ENCODE measurements at places on chromosomes 4 and X. TPM values are rescaled to one million over a fixed set of nuclear protein-coding genes. Genes with fewer than 3 reads are reported as not detected.

Gene C4orf50
- under 0.01 TPM for total RNA-seq

Gene NUP62CL
- 0.23 TPM for total RNA-seq

DNA sequence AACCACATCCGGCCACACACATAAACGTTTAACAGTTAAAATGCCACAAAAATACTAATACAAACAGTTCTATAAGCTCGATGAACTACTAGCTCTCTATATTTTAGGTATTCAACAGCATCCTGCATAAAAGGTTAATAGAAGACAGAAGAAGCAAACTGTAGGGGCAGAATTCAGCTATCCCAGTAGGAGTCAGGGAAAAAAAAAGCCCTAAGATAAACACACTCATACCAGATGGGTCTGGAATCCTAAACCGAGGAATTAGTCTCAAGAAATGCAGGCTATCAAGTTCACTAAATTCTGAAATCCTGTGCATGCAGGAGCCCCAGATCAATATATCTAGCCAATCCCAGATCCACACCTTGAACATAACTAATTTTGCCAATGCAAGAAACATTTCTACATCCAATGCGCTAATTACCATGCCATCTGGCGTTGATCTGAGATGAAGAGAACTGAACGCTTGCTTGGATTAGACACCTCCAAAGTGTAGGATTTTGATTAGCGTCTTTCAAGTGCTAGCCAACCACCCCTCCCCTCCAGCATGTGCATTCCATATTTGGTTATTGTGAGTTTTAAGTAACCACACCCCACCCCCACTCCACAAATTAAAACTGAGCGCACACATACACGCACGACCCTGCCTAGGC lies 512.2 kb upstream of the INTU start:
- no peak for DNase-seq

Gene SPATA18
- total RNA-seq = 4.3 TPM

DNA sequence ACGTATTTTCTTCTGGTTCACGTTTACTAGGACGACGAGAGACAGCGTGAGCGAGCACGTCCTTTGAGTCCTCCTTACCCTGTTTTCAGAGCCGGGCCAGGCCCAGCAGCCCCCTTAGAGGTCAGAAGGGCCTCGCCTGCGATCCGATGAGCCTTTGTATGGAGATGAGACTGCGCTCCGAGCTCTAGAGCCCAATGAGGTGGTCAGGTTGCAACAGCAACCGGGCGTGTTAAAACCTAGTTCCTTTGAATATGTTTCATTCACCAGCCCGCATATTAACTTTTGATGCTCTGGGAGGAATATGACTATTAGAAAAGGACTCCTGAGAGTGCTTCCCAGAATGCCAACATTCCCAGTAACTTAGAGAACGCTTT lies 55.6 kb upstream of the TADA2B start:
- DNase-seq = no peak

Gene FAM9C
- total RNA-seq = not detected

DNA sequence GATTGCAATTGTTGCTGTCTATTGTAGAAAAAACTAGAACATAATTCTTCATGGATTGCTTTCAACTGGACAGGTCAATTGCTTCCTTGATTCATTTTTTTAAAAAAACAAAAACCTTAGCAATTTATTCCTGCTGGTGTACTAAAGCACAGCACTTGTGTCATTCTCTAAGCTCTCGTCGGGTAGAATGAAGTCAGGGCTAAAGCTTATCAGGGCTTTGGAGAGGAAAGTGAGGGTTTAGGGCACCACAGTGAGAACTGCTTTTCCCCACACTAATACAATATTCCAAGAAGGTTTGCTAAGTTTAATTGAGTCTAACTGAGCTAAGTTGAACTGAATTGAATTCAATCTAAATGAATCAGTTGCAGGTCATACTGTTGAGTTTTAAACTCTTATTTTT lies 76.4 kb upstream of the TLR3 start:
- no peak for DNase-seq

Gene XAGE1A
- not detected for total RNA-seq

GRCh38 chrX:42495139-42495538 lies 282.8 kb downstream of the PPP1R2C start:
- DNase-seq = no peak

GRCh38 chrX:10282490-10282889 lies 125.7 kb downstream of the CLCN4 start:
- no peak for DNase-seq

Gene SYTL5
- total RNA-seq = not detected

GRCh38 chr4:67580577-67580976 lies 22.1 kb downstream of the STAP1 start:
- DNase-seq = no peak

GRCh38 chrX:137519459-137519858 lies 46.5 kb upstream of the ZIC3 start:
- DNase-seq = no peak

GRCh38 chrX:130139474-130140201 lies 26.0 kb downstream of the AIFM1 start:
- peak; percentile 28 for DNase-seq

Gene GPRIN3
- total RNA-seq = 0.51 TPM

- DNase-seq = no peak
These were observed 129.2 kb upstream of the TRIM2 start for GRCh38 chr4:153074936-153075630.

DNA sequence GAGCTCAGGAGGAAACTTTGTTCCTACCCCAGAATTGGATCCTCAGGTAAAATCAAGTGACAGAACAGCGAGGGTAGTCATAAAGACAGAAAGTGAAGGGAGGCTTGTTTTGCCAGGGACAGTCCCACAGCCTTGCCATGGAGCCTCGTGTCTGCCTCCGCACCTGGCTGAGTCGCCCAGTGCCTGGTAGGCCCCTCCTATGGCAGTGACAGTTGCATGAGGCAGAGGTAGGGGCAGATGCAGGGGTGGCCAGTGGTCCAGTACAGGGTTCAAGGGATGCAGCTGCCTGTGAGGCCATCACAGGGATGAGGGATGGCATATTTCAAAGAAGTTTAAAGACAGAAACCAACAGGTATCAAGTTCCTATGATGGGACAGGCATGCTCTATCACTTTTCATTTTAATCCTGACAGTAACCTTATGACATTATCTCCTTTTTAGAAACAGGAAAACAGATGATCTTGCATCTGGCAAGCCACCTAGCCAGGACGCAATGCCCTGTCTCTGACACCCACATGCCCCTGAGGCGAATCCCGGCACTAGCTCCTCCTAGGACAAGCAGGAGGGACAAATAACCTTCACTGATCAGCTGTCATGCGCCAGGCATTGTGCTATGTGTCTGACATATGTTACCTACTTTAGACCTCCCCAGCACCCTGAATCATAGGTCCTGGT lies 127.4 kb upstream of the ENPP6 start:
- DNase-seq = no peak

- DNase-seq = no peak
These were observed 69.6 kb downstream of the AGTR2 start for GRCh38 chrX:116239944-116240840.

Gene MAGEA9B
- total RNA-seq = not detected

- DNase-seq = peak; percentile 5
These were observed 250.3 kb upstream of the KLF3 start for GRCh38 chr4:38413524-38414341.

DNA sequence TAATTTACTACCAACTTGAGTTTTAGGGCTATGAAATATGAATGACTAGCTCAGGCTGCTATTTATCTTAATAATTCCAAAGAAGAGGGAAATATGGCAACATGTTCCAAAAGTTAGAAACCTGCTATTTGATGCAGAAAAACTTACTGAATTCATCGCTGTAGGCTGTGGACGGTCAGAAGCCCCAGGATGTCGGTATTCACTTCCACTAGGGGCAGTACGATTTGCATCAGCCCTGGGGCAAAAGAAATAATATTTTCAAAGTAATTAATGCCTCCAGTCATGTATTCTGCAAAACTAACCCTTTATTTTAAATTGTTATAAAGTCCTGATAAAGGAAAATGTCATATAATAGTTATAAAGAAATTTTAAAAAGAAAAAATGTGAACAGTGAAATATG lies 4.5 kb downstream of the PLRG1 start:
- no peak for DNase-seq

DNA sequence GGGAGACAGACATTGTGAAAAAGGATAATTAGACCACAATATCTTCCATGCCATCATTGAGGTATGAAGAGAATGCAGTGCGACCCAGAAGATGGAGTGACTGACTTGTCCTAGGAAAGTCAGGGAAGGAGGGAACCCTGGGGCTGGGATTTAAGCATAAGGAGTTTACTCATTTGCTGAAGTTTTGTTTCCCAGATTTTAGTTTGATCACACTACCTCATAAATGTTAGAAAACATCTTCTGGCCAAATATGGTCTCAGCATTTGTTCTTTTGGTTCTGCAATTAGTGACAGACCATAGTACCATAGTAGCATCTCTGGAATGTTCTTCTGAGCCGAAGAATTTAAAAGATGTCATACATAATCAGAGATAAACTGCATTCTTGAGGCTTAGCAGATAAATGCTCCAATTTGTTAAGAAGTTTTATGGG lies 96.5 kb upstream of the PGRMC2 start:
- DNase-seq = no peak

Gene GCNA
- 3.2 TPM for total RNA-seq

DNA sequence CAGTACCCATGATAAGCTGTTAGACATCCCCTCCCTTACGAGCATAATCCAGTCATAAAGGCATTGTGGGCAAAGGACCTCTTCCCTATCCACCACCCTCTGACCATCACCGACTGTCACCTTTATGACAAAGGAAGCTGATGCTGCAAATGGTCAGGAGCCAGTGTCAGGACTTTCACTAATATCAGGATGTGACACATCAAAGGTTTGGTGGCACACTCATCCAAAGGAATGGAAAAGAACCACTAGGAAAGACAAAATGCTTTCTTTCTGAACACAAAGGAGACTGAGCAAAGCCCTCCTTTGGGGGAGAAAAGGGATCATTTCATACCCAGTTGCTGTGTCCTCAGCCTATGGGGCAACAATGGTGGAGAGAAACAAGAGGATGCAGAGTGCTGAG lies 66.9 kb upstream of the PROM1 start:
- no peak for DNase-seq

DNA sequence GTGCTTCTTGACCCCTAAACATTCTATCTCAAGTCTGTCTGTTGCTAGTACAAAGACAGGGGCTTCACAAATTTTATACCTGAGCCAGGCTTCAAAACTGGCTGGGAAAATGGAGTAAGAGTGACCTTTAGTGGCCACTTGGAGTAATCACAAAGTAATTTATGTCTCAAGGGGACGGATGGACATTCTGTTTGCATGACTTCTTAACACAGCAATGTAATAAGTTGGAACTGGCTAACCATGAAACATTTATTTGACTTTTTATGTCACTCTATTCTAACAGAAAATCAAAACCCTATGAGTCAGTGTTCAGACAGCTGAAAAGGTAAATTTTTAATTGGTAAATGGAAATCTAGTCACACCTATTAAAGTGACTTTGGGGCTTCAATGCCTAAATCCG lies 600.6 kb downstream of the ANKRD50 start:
- peak; percentile 91 for DNase-seq

Gene TRIM60
- not detected for total RNA-seq

DNA sequence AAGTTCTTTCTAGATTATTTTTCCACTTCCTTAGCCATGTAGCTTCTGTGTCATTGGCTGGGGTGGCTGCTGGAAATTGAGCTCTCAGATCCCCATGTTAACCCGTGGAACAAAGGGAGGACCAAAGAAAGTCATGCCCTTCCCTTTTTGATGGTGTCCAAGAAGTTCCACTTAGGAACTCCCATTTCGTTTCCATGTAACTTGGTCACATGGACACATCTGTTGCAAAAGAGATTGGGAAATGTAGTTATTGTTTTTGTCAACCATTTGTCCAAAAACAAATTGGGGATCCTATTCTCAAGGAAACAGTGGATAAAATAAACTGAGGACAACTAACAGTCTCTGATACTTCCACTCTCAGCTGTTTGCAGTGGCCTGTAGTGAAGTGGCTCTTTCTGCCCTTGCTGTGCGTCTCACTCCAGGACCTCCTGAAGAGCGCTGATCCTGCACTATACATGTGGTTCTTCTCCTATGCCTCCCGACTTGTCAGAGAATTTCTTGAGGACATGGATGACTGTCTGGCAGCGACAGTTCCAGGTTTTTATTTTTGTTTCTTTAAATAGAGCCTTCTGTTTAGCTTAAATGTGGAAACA lies 125.3 kb upstream of the LNX1 start:
- no peak for DNase-seq

GRCh38 chrX:4850312-4850711 lies 1136.9 kb upstream of the PRKX start:
- DNase-seq = no peak

GRCh38 chr4:155705664-155706063 lies 39.0 kb downstream of the GUCY1A1 start:
- no peak for DNase-seq

Gene GK2
- not detected for total RNA-seq

Gene GUCY1A1
- total RNA-seq = 50.4 TPM

Gene RTL5
- 0.47 TPM for total RNA-seq

- no peak for DNase-seq
These were observed 25.7 kb upstream of the ELOVL6 start for GRCh38 chr4:110224142-110224541.

Gene LINC00632
- 0.23 TPM for total RNA-seq

DNA sequence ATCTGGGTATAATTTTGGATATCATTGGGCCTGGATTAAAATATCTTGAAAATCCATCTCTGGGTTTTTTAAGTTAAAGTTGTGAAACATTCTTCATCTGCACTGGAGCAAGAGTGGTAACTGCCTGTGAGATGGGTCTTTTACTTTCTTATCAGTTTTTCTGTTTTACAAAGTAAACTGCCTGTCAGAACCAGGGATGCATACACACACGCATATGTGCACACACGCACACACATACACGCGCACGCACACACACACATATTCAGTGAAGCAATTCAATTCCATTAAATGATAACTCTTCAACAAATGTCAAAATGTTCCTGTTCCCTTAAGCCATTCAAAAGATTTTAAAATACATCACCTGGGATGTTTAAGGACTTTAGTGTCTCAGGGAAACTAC lies 515.8 kb downstream of the INPP4B start:
- no peak for DNase-seq

Gene CLTRN
- 0.09 TPM for total RNA-seq

Gene EPGN
- total RNA-seq = 0.09 TPM

- peak; percentile 28 for DNase-seq
These were observed 689 bp downstream of the METAP1 start for GRCh38 chr4:98996056-98996764.

- DNase-seq = no peak
These were observed 185.3 kb downstream of the CCNG2 start for GRCh38 chr4:77342170-77342810.

GRCh38 chrX:29813174-29813573 lies 402.2 kb upstream of the MAGEB2 start:
- no peak for DNase-seq

GRCh38 chr4:122716825-122717448 lies 15.6 kb upstream of the BBS12 start:
- peak; percentile 87 for DNase-seq

DNA sequence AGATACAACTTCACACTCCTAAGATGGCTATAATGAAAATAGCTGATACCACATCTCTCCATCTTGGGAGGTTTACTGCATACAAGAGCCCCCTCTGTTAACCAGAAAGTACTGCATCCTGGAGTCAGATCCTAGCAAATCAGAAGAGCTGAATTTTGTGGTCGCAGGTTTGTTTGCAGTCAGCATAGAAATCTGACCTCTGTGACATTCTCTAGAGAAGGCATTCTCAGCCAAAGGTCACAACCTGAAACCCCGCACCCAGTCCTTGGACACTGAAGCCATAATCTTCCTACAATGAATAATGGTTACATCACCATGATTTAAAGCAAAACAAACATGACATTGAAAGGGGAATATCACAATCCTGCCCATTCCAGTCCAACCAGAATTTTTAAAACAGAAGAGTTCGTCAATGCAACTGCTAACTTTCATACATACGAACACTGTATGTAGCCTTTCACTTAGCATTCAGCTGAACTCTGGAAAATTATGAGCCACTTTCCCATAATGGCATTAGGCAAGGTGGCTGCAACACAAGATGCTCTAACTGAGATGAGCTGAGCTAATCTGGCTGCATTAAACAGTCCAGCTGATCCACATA lies 17.6 kb downstream of the HS6ST2 start:
- DNase-seq = no peak
